Stimulated activated CD8-positive, alpha-beta memory T cell treated with anti-CD3 and anti-CD28 coated beads, Interleukin-2, amount 100 ng/mL, for 48 hours (primary cell): ENCODE measurements at places on chromosomes 1 and 21.

- DNase-seq: no peak
Measured at GRCh38 chr21:17900281-17900989, 81.3 kb upstream of the C21orf91 start.

GRCh38 chr1:1292442-1292779 is 12.2 kb downstream of the SCNN1D start:
- no peak for DNase-seq

DNA sequence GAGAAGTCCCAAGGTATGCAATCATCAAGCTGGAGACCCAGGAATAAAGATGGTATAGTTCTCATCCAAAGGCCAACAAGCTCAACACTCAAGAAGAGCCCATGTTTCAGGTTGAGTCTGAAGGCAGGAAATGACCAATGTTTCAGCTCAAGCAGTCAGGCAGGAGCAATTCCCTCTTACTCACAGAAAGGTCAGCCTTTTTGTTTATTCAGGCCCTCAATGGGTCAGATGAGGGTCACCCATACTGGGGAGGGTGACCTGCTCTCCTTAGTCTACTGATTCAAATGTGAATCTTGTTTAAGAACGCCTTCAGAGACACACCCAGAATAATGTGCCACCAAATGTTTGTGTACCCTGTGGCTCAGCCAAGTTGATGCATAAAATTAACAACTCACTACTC is 262.4 kb downstream of the USP25 start:
- DNase-seq: no peak

GRCh38 chr1:200226969-200227303 is 182.9 kb downstream of the ZNF281 start:
- DNase-seq: no peak

DNA sequence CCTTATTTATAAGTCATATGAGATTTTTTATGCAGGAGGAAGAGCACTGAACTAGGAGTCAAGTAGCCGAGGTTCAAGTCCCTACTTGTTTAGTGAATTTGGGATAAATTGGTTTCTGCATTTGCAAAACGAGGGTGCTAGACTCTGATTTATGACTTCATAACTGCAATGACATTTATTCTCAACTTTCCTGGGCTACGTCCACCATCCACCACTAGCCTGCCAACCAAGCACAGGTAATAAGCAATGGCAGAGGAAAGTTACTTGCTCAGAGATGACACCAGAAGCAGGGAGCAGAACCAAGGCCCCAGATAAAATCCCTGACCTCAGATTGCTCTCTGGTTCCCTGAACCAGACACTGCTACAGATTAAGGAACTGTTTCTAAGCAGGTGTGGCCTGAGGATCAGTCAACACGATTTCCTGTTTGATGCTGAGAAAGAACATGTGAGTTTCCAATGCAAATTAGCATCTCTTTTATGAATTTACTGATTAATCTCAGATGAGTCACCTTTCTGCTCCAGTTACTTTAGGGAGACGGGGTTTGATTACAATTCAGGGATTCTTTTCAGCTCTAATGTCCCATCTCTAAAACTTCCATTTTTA is 52.7 kb downstream of the PLPP3 start:
- no peak for DNase-seq

DNA sequence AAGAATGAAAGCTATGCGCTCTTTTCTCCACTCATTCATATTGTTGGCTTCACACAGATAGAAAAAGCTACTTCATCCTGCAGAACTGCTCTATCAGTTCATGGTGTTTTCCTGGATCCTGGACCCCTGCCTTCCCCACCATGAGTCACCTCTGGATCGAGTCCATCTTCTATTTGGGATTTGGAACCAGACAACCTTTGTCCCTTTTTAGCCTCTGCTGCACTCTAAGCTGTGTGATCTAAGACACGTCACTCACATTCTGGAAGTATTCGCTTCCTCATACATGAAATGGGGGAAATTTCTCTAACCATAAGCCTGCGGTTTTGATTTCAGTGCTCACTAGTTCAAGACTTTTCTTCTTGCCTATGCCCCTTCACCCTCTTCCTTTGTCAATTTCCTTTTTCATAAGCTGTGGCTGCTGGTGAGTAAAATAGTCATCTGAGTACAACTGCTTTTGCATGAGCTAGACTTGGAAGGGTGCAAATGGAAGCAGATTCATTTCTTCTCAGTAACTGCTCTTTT is 14.1 kb upstream of the DEGS1 start:
- DNase-seq: no peak

- DNase-seq: no peak
Measured at GRCh38 chr1:32948390-32948722, 16.3 kb downstream of the RNF19B start.

DNA sequence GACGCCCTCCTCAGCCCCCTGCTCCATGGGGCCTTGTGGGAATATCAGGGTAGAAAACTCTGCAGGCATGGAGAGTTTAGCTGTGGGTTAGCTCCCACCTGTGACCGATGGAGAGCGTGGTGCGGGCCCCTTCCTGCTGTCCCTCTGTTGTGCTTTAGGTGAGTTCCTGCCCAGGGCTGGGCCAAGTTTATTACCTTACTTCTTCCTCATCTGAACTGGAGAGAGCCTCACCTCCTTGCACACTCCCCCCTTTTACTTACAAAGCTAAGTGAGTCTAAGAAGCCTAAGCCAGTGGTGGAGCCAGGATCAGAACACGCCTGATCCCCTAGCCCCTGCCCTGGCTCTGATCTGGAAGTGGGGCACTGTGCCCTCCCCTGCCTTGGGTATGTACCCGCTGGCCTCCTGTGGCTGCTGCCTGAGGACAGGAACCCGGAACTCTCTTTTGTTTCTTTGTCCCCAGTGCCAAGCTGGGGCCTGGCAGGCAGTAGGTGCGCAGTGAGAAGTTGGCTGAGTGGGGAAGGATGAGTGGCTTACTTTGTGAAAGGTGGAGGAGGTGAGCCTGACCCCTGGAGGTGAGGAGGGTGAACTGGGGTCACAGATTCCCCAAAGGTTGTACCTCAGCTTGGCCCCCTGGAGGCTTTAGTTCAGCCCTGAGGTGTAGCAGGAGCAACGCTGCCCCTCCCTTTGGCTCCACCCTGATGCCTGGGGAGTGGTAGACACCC is 32.9 kb downstream of the ARHGEF10L start:
- no peak for DNase-seq

DNA sequence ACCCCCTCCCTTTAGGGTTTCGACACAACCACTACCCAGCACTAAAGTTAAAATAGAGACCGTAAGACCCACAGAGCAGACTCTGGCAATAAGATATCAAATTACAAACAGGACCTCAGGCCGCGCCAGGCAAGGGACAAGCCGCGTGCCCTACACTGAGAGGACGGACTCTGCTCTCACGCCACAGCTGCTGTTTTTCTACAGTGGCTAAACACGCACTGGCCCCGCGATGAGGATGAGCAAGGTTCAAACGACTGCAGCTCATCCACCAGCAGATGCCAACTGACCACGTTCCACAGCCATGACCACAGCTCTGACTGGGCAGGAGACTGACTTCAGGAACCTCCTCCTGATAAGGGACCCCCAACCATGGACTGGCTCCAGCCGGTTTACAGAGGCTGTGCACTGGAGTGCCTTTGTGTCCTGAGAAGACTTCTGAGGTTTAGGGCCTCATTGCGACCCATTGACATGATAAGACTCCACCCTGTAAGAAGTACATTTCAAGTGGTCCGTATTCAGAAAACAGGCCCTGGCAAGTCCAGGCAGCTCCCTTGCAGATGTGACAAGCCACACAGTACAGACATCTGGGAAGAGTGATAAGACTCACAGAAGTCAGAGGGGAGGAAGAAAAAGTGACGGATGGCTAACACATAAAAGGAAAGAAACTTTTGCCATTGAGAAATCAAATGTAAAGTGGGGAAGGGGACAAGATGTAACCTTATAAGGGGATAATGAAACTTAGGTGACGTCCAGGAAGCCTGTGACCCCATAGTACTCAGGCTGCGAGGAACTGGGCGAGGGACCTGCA is 1.5 kb upstream of the KRTAP10-6 start:
- DNase-seq: no peak

DNA sequence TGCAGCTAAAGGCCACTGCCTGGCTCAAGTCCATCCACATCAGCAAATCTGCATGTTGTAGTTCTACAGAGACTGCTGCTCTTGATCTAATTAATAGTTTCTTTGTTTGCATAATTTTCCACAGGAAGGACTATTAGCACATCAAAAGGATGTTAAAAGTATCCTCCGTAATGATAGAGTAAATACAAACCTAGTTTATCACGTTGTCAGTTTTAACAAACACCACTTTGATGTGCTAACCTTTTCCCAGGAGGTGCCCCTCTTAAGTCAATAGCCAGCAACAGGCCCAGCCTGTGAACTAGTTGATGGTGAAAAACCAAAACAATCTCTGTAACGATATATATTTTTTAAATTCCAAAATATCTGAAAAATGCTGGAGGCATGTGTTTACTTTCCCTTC is 64.2 kb upstream of the SLC22A15 start:
- no peak for DNase-seq

GRCh38 chr1:219791766-219792165 is 136.6 kb downstream of the SLC30A10 start:
- DNase-seq: no peak

- DNase-seq: no peak
Measured at GRCh38 chr1:228927946-228928898, 192.9 kb downstream of the RHOU start.

DNA sequence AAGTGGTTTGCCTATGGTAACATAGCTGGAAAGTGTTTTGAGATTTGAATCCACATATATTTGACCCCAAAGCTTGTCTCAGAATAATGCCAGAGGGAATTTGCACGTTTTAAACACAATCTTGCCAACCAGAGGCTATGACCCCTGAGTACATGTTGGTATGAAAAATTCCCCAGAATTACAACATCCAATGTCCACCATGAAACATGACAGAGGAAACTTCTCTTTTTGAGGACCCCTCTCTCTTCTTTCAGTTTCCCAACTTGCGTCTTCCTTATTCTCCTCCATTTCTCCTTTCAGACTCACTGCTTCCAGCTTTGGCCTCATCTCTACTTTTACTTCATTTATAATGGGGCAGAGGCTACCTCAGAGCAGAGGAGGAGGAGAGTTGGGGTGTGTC is 5.5 kb upstream of the KCNJ9 start:
- DNase-seq: no peak

DNA sequence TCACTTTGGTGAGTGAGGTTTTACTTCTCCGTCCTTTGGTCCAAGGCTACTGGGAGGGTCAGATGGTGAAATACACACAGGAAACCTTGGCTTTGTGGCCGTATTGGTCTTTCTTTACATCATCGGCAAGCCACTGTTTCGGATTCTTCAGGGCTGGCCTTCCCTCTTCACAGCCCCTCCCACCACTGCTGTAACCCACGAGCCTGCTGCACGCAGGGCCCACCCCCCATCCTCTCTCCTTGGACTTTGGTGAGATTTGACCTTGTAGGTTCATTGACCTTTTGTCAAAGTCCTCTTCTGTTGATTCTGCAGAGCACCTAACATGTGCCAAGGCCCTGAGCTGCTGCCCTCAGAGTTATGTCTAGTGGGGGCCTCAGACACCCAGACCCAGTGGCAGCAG is 328.6 kb downstream of the CAMTA1 start:
- no peak for DNase-seq

GRCh38 chr1:30656171-30656940 is 67.0 kb downstream of the MATN1 start:
- DNase-seq: no peak

GRCh38 chr1:180691322-180691913 is 59.6 kb downstream of the XPR1 start:
- no peak for DNase-seq

- DNase-seq: no peak
Measured at GRCh38 chr1:27138368-27138767, 16.6 kb downstream of the SLC9A1 start.

DNA sequence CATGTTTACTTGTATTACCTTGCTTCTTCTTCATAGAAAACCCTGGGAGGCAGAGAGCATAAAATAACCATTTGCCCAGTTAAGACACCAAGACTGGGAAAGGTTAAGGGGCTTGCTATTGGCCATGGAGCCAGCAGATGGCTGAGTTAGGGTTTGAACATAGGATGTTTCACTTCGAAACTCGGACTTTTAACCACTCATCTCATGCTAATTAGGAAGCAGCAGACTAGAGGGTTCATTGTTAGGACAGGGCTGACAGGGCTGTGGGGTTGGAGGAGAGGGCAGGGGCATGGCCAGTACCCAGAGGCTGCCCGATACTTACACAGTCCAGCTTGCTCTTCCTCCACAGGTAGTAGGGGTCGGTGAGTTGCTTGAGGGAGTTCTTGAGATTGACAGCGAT is 17.0 kb downstream of the SLC26A9 start:
- no peak for DNase-seq

- no peak for DNase-seq
Measured at GRCh38 chr1:2980073-2980791, 41.0 kb upstream of the ACTRT2 start.

DNA sequence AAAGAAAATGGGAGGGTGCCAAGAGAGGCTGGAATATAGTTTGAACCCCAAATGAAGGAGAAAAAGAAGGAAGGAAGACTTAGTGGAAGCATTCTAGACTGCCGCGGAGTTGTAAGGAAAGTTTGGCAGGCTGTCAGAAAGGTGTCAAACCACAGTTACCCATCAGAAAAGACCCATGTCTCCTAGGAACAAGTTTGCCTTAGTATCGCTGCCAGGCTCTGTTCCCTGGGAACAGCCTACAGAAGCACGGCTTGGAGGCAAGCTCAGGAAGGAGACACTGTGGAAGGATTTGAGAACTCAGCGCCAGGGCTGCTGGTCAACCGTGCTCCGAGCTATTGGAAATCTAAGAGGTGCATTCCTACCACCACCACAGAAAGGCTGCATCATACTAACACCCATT is 197.4 kb downstream of the RRAGC start:
- DNase-seq: no peak

GRCh38 chr1:145972580-145972979 is 8.1 kb downstream of the POLR3GL start:
- no peak for DNase-seq

GRCh38 chr1:166679369-166679768 is 159.9 kb upstream of the POGK start:
- no peak for DNase-seq

DNA sequence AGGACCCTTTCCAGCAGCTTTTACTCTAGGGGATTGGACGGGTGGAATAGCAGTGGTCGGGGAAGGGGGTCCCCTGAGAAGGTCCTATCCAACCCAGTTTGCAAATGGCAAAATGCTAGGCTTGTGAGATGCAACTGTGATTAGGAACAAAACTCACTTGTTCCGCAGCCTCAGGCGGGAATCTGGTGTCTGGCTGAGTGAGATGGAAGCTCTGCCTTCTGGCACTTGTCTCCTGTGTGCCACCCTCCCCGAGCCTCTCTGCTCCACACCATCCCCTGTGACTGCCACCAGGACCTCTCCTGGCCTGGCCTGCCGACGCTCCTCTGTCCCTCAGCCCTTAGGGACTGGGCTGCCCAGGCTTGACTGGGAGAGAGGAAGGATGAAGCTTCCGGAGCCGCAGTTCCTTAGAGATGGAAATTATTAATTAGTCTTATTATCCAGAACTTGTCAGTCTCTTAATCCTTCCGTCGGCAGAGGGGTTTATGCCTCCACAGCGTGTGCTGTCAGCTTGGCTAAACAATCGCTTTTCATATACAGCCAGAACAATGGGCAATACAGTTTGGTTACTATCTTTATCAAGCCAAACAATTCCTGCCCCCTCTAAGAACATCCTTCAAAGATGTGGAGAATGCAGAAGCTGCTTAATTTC is 292.8 kb upstream of the VAMP3 start:
- DNase-seq: no peak
